ENCODE measurements at places on chromosomes 4 and X.

DNA sequence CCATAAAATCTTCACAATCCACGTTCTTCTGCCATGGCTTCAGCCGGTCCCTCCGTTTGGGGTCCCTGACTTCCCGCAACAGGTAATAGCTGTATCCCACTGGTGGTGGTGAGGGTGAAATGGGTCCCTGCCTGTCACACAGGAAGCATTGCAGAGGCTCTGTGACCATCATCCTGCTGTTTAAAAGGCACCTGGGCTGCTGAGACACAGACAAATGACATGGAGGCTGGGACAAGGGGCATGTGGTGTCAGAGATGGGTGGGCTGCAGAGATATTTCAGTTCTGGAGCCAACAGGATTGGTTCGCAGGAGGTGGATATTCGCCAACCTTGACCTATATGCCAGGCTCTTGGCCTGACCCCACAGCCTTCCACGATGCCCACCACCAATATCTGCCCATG is 82.1 kb downstream of the JAKMIP1 start:
- DNase-seq, result no peak

DNA sequence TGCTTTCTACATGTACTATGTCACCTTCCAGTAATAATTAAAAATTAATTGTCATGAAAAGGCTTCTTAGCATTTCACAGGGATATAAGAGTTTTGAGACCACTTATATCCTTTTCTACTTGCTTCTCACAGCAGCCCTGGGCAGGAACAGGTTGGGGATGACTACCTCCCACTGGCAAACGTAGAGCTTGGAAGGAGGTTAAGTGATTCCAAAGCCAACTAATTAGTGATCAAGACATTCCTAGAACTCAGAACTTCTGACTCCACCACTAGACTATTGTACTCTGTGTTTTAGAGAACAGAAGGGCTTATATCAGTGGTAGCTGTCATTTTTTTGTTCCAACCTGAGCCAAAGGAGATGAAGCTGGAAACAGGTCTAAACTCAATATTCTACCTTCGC is 364.5 kb upstream of the BOD1L1 start:
- no peak for DNase-seq

DNA sequence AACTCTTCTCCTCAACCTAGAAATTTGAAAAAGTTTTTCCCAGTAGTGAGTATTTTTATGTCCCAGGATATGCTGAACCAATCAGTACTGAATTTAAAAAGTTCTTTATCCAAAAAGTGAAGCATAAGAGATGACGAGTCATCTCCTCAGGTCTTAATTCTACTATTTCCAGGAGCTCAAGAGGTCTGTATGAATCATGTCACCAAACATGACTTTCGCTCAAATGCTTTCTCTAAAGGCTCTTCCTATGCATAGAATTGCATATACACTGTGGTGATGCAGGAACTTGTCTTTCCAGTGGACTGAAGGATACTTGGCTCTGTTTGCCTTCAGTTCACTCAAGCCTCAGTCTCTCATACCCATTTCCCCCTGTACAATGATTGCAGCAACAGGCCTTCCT is 36.1 kb downstream of the ZNF41 start:
- no peak for DNase-seq

DNA sequence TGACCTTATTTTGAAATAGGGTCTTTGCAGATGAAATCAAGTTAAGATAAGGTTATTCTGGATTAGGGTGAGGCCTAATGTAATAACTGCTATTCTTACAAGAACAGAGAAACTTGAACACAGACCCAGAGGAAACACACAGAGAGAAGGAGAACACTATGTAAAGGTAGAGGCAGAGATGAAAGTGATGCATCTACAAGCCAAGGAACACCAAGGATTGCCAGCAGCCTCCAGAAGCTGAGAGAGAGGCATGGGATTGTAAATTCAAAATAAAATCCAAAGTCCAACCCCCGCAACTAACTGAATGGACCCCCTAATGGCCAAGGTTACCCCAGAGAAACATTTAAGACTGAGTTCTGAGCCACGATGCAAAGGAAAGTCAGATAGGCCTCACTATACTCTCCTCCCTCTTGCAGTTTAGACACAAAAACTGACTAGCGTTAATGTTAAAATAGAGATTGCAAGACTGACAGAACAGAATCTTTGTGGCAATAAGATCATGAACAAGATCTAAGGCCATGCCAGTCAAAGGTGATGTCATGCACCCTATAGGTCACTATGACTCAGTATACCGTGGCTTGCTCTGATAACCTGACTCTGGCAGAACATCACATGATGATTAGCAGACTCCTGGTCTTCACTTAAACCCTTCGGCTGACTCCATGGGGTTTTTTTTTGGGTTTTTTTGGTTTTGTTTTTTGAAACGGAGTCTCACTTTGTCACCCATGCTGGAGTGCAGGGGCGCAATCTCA is 42.9 kb downstream of the DDX60L start:
- DNase-seq, result peak; percentile 27

GRCh38 chr4:153261914-153262313 is 57.7 kb downstream of the TRIM2 start:
- no peak for DNase-seq

- no peak for DNase-seq
Observed at GRCh38 chr4:188887905-188888304, 748.7 kb downstream of the TRIML1 start.

DNA sequence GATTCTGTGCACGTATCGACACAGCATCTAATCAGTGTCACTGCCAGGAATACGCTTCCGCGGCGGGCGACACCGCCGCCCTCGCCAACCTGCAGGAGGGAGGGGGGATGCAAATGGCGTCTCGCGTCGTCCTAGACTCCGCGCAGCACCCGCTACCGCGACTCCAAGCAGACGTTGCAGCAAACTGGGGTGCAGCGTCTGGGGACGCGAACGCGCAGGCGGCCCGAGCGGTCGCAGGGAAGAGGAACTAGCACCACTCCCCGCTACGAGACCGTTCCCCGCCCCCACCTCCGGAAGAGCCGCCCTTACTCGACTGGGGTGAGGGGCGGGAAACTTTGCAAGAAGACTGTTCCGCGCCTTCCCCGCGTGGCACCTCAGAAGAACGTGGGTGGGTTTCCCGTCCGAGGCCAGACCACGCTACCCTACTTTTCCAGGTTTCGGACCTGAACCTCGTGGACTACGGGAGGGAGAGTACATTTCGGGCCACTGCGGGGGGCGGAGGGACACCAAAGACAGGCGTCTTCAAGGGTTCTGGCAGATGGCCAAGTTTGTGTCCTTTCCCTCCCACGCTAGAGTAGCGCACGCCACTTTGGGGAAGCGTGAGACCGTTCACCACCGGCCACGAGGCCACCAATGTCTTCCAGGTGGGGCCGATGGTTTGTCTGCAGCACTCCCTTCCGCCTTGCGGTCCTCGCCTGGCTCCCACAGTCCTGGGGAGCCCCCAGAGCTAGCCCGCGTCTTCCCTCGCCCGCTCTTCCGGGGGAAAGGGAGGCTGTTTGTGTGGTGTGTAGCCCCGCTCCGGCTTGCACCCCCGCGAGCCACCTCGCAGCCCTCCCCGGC is 78.0 kb upstream of the BCOR start:
- DNase-seq, result peak; percentile 84

DNA sequence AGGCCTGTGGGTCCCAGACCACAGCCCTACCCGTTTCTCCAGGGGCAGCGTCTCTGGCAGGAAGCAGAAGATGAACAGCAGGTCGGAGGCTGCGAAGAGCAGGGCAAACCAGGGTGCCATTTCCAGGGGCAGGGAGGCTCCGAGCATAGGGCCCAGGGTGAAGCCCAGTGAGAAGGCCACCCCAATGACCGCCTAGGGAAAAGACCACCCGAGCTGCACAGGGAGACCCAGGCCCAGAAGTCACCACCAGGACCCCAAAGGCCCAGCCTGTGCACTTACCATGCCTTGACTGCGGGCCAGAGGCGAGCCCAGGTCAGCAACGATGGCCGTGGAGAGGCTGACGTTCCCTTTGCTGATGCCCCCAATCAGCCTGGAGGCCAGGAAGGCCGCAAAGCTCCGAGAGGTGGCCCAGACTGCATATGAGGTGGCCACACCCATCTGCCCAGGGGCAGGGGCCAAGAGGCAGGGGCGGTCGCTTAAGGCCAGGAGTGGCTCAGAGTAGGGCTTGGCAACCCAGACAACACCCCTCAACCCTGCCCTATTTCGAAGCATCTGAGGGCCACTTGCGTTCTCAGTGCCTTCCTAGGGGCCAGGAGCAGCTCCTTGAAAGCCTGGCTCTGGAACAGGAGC is 30.8 kb downstream of the NOP14 start:
- peak; percentile 28 for DNase-seq

DNA sequence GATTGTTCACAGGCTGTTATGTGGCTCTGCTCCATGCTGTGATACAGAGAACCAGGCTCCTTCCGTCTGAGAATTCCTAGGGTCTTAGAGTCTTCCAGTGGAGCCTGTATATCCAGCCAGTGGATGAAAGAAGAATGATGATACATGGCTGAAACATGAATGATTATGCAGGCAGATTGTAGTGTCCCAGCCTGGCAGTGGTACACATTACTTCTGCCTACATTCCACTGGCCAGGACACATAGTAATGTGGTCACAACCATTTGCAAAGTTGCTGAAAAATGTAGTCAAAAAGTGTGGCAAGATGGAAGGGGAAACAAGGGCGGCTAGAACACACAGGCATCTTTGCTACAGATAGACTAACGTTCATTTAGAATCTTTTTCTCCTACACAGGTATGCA is 4.5 kb upstream of the GBA3 start:
- DNase-seq, result no peak

- DNase-seq, result no peak
Observed at GRCh38 chr4:184643731-184644130, 5.5 kb downstream of the CASP3 start.
